ENCODE measurements at places on chromosomes 6 and 20.
A peak's percentile ranks its signal among the peaks of the same experiment; 100 is the strongest.

DNA sequence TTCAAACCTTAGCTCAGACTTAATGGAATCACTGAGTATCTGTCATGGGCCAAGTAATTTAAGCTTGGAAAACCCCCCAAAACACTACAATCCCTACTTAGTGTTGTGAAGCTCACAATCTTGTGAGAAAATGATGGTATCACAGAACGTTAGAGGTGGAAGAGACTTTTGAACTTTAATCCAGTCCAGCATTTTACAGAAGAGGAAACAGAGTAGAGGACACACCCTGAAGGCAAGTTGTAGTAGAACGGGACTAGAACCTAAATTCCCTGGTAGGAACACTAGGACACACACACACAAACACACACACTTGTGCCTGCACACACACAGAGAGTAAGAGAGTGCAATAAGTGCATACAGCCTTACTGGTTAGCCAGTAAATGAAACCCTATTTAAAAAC, 50.2 kb upstream of the CAP2 start:
- no peak for DNase-seq

- DNase-seq: no peak
These were observed 7.8 kb downstream of the DLGAP4 start for GRCh38 chr20:36313926-36314325.

DNA sequence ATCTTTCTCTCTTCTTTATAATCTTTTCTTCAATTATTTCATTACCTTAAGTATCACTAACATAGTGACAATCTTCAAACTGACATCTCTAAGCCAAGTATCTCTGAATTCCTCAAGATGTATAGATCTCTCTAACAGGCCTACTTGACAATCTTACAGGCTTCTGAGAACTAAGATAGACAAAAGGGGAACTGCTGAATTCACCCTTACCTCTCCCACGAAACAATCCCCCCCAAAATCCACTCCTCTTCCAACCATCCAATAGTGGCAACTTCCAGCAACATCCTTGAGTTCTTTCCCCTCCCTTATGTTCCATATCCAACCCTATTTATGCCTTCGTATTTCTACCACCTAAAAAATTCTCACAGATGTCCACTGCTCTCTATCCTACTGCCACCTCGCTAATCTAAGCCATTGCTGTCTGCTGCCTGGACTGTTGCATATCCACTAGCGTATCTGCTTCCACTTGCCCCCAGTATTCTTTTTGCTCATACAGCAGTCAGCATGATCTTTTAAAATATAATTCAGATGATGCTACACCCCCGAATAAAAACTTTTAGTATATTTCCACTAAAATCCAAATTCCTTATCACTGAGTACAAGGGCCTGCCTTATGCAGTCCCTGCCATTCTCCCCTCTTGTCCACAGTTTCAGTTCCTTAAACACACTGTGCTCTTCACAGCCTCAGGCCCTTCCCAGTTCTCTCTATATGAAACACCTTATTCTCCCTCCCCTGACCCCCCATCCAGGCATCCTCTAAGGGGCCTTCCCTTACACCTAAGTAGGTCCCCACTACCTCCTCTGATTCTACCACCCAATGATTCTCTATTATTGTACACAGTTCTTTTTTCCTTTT, 8.0 kb downstream of the REPS1 start:
- DNase-seq: no peak

GRCh38 chr6:40907198-40907701, 131.8 kb downstream of the UNC5CL start:
- DNase-seq: no peak

GRCh38 chr6:22237526-22237925, 59.3 kb downstream of the PRL start:
- no peak for DNase-seq

DNA sequence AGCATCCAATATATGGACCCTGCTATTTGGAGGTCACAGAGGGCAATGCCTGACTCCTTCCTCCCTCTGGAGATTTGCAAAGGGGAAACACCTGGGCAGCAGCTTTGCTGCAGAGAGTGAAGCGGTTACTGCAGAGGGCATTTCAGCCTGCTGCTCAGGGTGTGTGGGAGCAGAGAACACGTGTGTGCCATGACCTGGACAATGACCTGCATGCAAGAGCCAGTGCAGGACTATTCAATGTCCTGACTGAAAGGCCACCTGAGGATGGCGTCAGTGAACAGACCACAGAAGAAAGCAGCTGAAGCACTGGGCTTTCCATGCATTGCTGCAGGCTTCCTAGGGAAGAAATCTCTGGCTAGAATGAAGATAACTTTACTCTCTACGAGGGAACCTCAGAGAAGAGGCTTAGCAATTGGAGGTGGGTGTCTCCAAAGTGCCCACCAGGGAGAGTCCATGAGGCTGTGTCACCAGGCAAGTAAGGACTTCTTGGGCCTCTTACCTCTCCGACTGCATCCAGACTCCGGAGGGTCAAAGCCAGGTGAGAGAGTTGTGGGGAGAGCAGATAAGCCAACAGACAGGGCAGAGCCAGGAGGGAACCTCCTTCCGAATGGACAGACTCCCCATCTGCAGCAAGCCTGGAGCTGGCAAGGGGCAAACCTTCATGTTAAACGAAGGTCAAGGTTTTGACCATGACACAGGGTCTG, 52.9 kb upstream of the PMEPA1 start:
- DNase-seq: no peak

DNA sequence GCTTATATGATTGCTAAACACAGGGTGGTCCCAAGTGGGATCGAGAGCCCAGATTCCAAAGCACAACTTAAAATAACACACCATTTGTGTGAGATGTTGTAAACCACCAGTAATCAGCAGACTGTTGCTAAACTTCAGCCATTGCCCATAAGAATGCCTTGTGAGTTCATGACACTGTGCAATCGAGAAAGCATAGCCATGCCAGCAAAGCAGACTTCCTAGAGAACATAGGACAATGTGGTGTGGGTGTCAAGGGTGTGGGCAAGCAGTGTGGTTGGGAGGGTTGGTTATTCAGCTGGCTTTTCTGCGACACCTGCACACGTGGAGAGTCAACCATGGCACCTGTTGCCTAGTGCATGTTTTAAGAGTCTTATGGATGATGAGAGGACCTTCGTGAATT, 16.1 kb upstream of the CALHM6 start:
- DNase-seq: no peak

GRCh38 chr20:2104236-2104635, 2.6 kb downstream of the STK35 start:
- DNase-seq: no peak

- no peak for DNase-seq
These were observed 211.2 kb downstream of the C6orf118 start for GRCh38 chr6:165098165-165098564.

GRCh38 chr6:30882759-30883684, 1.3 kb upstream of the DDR1 start:
- no peak for DNase-seq

- DNase-seq: no peak
These were observed 101.6 kb downstream of the LINC00237 start for GRCh38 chr20:21004386-21005076.

DNA sequence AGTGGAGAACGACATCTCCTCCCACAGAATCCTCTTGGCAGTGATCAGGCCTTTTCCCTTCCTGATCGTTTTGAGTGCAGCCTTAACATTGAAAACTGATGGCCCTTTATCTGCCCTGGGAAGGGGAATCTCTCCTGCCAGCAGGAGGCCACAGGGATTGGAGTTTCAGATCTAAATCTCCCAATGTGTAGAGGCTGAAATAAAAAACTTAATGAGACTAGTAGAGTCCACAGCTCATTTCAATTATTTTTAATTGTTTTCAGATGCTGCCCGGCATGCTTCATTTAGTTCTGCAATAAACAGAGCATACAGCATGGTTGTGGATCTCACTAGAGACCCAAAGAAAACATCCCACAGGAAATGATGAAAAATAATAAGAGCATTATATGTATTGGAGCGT, 662.2 kb upstream of the HS3ST5 start:
- DNase-seq: no peak

DNA sequence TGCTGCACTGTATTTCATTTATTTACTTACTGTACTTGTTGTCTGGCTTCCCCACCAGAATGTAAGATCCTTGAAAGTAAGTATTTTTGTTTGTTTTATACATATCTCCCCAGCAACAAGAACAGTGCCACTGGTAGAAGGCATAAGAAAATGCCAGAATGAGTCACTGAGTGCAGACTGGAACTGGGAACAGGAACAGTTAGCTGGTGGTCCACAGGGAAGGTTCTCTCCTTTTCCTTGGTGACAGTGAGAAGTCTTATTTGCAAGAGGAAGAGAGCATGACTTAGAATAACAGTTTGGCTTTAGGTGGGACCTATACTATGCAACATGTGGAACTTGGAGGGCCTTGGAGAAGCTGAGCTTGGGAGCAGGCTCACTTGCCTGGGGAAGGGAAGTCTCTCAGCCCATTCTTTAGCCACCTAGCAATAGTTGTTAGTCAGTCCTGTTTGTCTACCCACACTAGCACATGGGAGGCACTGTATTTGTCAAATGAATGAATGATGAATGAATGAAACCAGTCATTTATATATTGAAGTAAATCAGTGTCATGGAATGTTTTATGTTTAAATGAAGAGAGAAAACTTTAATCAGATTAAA, 203.5 kb downstream of the KCNQ5 start:
- DNase-seq: no peak

GRCh38 chr6:110214338-110214737, 34.1 kb downstream of the CDC40 start:
- DNase-seq: no peak

DNA sequence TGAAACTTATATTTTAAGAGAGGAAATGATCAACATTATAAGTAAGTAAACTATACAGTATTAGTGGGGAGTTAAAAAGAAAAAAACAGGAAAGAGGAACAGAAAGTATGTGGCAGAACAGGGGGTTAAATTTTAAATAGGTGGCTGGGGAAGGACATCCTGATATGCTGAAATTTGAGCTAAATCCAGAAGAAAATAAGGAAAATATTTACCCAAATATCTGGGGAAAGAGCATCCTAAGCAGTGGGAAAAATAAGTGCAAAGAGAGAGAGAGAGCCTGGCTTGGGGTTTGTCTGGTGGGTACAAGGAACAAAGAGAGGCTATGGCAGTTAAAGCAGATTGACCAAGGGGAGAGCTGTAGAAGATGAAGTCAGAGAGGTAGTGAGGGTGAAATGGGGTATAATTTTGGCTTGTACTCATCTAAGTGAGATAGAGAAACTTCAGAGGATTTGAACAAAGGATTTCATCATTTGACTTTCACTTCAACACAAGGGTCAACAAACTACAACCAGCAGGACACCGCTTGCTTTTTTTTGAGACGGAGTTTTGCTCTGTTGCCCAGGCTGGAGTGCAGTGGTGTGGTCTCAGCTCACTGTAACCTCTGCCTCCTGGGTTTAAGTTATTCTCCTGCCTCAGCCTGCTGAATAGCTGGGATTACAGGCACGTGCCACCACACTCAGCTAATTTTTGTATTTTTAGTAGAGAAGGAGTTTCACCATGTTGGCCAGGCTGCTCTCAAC, 328.4 kb upstream of the CNR1 start:
- no peak for DNase-seq

GRCh38 chr6:96975852-96976251, 51.3 kb downstream of the KLHL32 start:
- DNase-seq: no peak

GRCh38 chr6:11381801-11382513, 149.5 kb upstream of the NEDD9 start:
- DNase-seq: no peak

- DNase-seq: peak; percentile 33
These were observed 61.5 kb upstream of the HDDC2 start for GRCh38 chr6:125363039-125363823.

GRCh38 chr6:21883595-21884328, 290.2 kb downstream of the SOX4 start:
- DNase-seq: no peak

DNA sequence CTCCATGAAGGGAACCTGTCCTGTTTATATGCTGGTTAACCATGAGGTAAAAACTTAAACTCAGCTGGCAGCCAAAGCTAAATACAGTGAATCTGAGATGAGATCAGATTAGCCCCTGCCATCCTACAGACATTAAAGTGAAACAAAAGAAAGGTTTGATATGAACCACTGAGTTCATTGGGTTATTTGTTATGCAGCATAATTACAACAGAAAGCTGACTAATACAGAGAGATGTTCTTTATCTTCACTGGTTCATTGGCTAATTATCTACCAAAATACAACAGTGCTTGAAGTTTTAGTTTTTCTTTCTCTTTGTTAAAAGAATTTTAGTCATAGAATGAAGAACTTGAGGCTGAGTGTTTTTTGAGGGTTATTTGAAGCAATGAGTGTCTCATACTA, 307.6 kb upstream of the FERMT1 start:
- DNase-seq: no peak

DNA sequence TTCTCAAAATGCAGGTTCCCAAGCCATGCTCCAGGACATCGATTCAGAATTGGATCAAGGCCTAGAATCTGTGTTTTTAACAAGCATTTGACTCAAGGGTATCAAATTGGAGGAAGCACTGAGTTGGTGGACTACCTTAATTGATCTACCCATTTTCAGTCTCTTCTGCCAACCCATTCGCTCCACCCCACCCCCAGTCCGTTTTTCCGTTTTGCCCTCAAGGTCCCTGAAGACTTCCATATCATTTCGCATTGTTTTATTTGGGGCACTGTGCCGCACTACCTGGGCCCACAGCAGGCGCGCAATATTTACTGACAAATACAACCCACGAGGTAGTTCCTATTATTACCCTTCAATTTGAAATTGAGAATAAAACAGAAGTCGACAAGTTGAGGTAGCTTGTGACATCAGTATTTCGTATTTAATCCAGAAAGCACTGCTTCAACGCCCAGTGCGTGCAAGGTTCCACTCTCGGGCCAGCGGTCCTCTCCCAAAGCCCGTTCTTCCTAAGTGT, 557 bp upstream of the DHX35 start:
- DNase-seq: no peak

GRCh38 chr20:19284400-19285178, 72.1 kb downstream of the SLC24A3 start:
- no peak for DNase-seq

DNA sequence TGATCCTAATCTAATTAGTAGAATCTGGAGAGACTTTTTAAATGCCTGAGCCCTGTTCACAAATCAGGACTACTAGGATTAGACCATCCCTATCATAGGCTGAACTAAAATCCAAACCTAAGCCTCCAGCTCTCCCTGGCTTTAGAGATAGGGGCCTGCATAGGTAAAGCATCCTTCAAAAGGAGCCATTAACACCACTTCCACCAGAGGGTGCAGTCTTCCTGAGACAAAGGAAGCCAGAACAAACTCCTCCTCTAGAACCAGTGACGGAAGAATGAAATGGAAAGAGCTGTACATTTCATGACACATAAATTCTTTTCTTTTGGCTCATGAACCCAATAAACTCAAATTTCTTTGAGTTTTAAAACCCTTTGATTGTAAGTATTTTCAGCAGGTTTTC, 291.2 kb upstream of the ADGRB3 start:
- no peak for DNase-seq

- no peak for DNase-seq
These were observed 39.0 kb downstream of the AIG1 start for GRCh38 chr6:143099647-143100046.

GRCh38 chr6:47724300-47724699, 25.9 kb downstream of the ADGRF4 start:
- no peak for DNase-seq

GRCh38 chr6:1580585-1580984, 29.1 kb upstream of the FOXC1 start:
- no peak for DNase-seq
